ENCODE measurements at places on chromosomes 16 and 17.

- DNase-seq, result no peak
Observed at GRCh38 chr17:73324711-73325526, 13.1 kb upstream of the CDC42EP4 start.

DNA sequence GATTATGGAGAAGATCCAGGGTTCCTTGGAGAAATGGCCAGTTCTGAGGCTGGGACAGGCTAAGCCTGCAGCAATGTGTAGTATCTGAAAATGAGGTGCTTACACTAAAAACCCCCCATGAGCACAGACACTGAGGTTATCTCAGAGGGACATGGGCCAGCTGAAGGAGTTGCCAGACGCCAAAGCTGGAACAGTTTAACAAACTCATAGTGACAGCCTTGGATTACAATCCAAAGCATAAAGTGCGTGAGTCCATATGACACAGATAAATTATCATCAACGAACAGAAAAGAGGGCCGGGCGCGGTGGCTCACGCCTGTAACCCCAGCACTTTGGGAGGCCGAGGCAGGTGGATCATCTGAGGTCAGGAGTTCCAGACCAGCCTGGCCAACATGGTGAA is 11.2 kb upstream of the CAPN15 start:
- no peak for DNase-seq

DNA sequence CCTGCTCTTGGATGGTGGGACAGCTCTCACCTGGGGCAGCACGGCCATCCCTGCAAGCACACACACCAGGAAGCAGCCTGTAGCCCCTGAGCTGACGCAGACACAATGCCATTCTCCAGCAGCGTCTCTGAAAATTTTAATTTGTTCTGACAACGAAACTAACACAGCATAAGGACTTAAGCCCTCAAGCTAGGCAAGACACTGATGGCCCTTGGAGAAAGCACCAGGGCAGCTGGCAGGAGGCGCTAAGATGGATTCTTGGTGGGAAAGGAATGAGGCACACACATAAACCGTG is 2.7 kb upstream of the LIMD2 start:
- DNase-seq, result no peak

- no peak for DNase-seq
Observed at GRCh38 chr16:67191411-67191994, 452 bp upstream of the E2F4 start.

- DNase-seq, result no peak
Observed at GRCh38 chr16:75452464-75453190, 11.9 kb downstream of the TMEM170A start.

GRCh38 chr17:57562184-57562698 is 182.9 kb downstream of the CCDC182 start:
- no peak for DNase-seq

DNA sequence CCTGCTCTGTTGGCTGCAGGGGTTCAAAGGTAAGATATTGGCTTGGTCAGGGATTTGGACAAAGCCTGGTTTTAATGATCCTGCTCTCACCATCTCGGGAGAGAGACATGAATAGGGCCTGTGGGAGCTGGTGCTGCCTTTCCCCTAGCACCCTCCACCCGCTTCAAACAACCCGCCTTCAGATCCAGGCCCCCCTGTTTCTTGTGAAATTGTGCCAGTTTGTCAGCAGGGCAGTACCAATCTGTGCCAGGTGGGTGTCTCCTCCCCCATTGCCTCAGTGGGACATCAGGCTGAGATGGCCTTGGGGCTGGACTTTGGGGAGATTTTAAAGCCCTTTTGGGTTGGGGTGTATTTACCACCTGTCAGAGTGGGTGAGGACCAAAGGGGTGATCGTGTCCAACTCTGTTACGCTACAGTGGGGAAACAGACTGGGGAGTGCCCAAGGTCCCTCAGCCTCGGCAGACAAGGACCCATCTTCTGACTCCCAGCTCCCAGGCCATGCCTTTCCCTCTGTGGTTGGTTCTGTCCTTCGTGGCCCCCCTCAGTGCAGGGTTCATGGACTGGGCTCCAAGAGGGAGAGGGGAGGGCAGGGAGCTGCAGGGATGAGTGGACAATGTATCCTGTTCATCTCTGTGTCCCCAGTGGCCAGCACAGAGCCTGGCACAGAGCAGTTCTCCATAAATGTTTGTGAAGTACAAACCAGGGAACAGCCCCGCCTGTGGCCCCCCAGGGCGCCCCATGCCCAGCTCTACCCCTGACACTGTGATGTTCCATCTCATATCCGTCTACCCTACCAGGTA is 3.3 kb downstream of the ARHGAP23 start:
- no peak for DNase-seq

DNA sequence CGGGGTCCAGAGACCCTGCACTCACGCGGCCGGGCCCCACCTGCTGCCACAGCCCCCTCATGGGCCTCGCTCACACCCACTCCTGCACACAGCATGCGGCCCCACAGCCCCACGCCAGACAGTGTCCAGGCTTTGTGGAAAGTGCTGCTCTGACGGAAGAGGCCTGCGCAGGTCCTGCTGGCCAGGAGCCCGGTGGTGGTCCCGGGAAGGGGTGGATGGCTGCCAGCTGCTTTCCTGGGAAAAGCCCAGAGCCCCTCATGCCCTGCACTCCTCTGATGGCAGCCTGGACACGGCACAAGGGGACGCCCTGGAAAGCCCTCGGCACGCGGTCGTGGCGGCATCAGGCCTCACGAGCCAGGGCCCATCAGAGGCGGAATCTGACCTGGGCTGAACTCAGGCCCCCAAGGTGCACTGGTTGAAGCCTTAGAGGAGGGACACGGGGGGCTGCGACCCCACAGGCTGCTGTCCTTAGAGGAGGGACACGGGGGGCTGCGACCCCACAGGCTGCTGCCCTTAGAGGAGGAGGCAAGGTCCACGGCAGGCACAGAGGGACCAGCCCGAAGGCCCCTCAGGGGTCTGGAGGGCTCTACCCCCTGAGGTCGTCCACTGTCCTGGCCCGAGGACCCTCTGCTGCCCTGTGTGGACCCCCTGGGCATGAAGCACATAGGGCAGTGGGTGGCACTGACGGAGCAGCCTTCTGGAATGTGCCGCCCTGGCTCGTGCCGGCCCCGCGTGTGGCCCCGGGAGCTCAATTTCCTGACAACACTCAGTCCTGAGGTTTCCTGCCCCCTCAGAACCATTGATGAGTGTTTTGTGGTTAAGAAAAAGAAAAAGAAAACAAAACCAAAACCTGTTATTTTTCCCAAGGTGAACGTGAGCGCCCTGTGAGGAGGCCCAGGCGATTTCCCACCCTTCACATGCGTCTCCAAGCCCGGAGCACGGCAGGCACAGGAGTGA is 22.1 kb downstream of the SOX8 start:
- DNase-seq, result no peak

DNA sequence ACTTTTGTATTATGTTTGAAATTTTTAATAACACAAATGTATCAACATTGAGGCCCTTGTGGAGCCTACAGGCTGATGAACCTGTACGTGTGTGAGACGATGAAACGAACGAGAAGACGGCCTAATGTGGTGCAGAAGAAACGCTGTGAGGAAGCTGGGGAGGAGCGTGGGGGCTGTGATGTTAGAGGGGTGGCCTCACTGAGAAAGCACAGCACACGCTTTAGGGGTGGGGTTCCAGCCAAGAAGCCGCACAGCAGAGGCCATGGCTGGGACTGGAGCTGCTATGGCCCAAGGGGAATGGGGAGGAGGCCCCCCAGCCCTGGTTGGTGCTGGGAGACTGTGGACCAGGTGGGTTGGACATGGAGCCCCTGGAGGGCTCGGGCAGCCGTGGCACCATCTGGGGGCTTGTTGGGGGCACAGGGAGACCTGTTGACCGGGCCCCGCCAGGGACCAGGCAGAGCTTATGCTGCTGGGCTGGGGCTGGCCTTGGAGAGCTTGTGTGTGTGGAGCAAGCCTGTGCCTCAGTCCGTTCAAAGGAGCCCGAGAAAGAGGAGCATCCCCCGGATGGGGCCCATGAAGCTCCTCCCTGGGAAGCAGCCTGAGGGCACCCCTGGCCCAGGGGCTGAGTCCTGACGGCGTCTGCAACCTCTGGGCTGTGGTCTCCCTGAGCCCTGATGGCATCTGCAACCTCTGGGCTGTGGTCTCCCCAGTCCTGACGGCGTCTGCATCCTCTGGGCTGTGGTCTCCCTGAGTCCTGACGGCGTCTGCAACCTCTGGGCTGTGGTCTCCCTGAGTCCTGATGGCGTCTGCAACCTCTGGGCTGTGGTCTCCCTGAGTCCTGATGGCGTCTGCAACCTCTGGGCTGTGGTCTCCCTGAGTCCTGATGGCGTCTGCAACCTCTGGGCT is 44.7 kb downstream of the METRNL start:
- no peak for DNase-seq

- no peak for DNase-seq
Observed at GRCh38 chr16:85395207-85395912, 217.8 kb upstream of the GSE1 start.

DNA sequence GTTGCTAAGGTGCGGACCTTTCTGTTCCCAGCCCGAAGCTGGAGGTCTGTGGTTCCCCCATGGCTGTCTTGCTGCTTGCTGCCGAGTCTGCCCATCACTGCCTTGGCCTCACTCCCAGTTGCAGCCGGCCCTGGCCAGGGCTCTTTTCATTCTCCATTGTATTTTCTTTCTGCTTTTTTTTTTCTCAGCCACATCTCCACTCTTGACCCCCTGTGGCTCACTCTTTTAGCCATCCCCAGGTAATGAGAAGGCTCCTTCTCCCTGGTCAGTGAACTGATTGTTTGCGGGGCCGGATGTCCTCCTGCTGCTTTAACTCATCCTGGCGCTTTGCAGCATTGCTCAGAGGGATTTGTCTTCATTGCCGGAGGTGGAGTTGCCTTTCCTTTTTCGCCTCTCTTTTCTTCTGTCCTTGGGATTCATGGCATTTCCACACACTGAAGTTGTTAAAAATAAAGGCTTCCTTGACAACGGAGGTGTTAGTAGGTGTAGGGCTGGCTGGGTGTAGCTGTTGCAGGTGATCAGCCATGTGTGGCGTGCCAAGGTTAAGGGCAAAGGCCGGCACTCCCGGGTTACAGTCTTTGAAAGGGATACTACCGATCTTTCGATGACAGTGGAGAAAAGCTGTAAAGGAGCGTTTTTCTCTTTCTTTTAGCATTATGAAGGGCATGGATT is 34.1 kb downstream of the MAP2K6 start:
- DNase-seq, result no peak

- DNase-seq, result no peak
Observed at GRCh38 chr16:13453938-13454553, 465.9 kb upstream of the ERCC4 start.

DNA sequence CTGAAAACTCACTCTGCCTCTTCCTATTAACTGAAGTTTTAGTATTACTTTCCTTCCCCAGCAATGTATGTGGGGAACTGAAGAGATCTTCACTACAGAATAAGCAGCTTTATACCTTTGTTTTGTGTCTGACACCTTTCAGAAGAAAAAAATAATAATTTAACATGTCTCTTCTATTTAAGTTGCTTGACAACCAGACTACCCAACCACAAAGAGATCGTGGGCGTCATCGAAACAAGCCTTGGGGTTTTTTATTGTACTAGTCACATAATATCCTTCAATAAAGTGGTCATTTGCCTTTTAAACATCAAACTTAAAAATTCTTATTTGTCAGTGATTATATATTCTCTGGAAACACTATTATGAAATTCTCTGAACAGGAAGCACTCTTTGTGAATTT is 123.7 kb downstream of the CHD9NB start:
- DNase-seq, result no peak

DNA sequence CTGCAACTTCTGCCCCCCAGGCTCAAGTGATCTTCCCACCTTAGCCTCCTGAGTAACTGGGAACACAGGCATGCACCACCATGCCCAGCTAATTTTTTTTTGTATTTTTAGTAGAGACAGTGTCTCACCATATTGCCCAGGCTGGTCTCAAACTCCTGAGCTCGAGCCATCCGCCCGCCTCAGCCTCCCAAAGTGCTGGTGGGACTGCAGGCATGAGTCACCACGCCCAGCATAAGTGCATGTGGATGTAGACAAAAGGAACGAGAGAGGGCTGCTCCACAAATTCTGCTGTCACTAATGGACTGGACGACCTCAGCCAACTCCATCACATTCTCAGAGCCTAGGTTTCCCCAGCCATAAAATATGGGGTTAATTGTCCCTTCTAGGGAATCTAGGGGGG is 7.7 kb upstream of the SP2 start:
- DNase-seq, result no peak

GRCh38 chr17:76998839-76999238 is 130.6 kb downstream of the MGAT5B start:
- DNase-seq, result no peak

- DNase-seq, result no peak
Observed at GRCh38 chr16:1019231-1020090, 37.9 kb downstream of the SOX8 start.

DNA sequence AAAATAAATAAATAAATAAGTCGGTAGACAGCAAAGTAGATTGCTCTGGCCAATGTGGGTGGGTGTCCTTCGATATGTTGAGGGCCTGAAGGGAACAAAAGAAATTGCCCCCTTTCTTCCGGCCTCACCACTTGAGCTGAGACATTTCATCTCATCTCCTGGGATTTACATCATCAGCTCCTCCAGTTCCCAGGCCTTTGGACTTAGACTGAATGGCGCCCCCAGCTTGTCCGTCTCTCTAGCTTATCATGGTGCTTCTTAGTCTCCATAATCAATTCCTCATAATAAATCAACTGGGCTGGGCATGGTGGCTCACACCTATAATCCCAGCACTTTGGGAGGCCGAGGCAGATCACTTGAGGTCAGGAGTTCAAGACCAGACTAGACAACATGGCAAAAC is 13.8 kb upstream of the HAP1 start:
- no peak for DNase-seq

DNA sequence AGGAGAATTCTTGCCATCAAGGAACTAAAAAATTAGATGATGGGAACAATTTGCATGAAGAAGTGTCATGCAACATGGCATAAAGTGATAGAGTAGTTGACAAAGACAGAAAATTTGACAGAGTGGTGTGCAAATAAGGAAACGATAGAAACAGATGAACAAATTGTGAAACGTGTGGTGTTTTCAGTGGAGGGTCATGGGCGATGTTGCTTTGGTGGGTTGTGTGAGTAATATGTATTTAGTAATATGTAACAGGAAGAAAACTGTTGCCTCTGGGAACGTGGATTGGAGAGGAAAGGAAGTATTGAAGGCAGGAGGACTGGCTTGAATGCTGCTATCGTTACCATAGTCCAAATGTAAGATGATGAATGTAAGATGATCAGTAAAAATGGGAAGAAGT is 3.6 kb downstream of the COX10 start:
- DNase-seq, result no peak

GRCh38 chr16:48961546-48961945 is 320.1 kb downstream of the CBLN1 start:
- no peak for DNase-seq

- no peak for DNase-seq
Observed at GRCh38 chr17:7816926-7817642, 16.9 kb upstream of the KDM6B start.

DNA sequence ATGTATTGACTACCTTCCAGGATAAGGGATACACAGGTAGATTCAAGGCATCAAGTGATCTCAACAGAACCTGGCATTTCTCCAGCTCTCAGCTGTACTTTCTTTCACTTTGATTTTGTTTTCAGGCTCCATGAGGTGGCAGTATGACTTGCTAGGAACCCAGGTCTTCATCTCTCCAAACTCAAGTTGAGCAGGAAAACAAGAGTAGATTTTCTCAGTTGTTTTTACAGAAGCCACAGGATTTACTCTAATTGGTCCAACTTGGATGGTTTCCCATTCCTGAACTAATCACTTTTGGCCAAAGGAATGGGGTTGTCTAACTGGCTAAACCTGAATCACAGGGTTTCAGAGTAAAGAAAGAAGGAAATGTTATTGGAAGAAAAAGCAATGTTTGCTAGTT is 146.6 kb downstream of the TRIM37 start:
- no peak for DNase-seq

Data from stimulated activated CD8-positive, alpha-beta memory T cell treated with anti-CD3 and anti-CD28 coated beads, Interleukin-4, amount 100 ng/mL, for 24 hours (primary cell).